Mucosa of gallbladder (tissue), 1 donor: ENCODE measurements at places on chromosomes 16 and 17. TPM values are rescaled to one million over a fixed set of nuclear protein-coding genes. Genes with fewer than 3 reads are reported as not detected.

GRCh38 chr17:4956493-4957061 lies 5.7 kb downstream of the ENO3 start:
- no peak for DNase-seq

DNA sequence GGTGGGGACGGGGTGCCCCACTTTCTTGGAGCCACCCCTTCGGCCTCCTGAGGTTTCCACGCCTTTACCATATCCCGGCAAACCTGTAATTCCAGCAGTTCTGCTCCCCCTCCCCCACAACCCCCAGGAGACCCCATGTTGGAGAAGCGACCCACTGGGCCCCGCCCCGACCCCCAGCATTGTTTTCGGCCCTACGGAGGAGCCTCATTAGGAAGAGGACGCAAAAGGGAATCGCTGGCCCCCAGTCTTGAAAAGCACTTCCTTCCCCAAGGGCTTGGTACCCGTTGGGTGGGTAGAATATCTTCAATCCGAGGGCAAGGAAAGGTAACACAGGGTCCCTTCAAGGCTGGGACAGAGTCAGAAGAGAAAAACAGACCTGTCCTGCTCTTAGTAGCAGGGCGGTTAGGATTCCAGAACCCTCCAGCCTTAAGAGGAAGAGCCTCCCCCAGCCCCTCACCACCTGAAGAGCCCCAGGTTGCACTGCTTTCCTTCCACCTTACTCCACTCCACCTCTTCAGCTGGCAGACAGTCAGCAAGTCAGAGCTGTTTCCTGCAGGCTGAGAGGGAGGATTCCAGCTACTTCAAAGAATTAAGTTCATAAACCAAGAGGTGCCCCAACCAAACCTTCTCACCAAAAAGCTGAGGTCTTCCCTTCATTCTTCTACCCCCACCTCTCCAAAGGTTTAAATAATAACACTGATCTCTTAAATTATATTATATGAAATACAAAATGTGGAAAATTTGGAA lies 803 bp upstream of the TLCD2 start:
- no peak for DNase-seq

GRCh38 chr16:52456368-52456767 lies 90.6 kb downstream of the TOX3 start:
- no peak for DNase-seq

DNA sequence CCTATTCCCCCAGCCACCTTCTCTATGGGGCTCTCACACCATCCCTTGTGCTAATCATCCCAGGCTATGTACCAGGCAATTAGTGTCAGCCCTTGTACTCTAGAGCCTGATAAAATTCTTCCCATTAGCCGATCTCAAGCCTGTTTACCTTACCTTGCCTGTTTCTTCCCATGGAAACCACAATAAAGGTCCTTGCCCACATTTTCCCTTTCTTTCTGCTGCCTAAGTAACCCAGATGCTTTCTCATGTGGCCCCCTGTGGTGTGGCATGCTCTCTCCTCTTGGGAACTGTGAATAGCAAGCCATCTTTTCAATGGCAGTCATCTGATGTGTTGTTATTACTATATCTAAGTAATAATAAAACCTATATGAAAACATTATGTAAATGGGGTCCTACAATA lies 265.8 kb upstream of the ELAC2 start:
- no peak for DNase-seq

- DNase-seq = no peak
Measured at GRCh38 chr17:8821446-8822105, 22.4 kb upstream of the MFSD6L start.

GRCh38 chr16:9061358-9061813 lies 30.1 kb upstream of the HAPSTR1 start:
- DNase-seq = peak; percentile 13

GRCh38 chr16:73912281-73912680 lies 384.3 kb upstream of the PSMD7 start:
- DNase-seq = no peak

DNA sequence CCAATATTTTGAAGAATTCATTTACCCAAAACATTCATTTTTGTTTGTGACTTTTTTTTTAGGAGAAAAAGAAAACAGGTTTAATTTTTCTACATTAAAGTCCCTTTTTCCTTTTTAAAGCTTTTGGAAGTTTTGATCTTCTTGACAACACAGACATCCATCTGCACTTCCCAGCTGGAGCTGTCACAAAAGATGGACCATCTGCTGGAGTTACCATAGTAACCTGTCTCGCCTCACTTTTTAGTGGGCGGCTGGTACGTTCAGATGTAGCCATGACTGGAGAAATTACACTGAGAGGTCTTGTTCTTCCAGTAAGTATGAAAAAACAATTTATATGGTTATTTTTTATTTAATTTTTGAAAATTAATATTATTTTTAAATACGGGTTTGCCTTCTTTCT lies 37.2 kb downstream of the SIAH1 start:
- DNase-seq = no peak

GRCh38 chr17:11239379-11239970 lies 1.5 kb upstream of the SHISA6 start:
- no peak for DNase-seq

DNA sequence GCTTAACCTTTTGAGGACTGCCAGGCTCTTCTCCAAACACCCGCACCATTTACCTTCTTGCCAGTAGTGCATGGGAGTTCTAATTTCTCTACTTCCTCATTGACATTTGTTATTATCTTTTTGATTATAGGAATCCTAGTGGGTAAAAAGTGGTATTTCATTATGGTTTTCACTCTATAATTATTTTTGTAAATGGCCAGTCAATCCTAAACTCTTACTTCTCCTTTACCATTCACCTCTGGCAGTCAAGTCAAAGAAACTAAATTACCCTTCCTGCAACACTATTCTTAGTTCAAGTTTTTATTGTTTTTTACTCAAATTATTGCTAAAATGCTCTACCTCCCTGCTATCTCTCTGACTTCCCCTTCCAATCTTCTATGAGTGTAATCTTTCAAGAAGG lies 29.8 kb upstream of the ANKFY1 start:
- no peak for DNase-seq

DNA sequence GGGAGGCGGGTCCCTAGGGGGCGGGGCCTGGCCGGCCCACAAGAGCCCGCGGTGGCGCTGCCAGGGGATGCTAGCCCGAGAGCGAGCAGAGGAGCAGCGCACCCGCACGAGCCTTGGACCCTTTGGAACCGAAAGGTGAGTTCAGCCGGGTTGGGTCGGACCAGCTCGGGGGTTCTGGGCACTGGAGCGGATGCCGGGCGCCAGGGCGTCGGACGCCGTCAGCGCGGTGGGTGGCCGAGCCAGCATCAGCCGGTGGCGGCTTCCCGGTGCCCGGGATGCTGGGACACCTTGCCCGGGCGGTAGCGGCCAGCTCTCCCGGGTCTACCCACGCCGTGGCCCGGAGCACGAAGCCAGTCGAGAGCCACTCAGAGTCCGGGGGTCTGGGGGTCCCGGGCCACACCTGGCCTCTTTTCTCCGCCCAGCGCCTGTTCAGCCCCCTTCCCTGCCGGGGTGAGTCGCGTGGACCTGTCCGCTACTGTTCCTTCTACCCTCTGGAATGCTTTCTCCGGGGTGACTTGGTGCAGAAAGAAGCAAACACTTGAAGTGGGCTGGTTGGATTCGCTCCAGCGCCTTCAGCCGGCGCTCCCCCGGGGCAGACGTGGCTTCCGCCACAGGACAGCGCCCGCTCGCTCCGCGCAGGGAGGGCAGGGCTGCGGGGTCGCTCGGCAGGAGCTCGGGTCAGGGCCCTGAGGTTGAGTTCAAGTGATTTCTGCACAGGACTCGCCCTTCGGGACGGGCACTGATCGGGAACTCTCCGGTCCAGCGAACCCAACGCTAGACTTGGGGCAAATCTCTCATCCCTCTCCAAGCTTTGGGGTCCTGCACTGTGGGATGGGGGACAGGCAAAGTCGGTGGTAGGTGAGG lies at the start of gene SCNN1G:
Gene SCNN1G, plus strand, starts transcription at position 67 of the 864 bp plus-strand sequence. CDS start 3,527 bp downstream, outside the sequence.
- no peak for DNase-seq

GRCh38 chr16:59634004-59634579 lies 900.0 kb upstream of the GOT2 start:
- DNase-seq = no peak

DNA sequence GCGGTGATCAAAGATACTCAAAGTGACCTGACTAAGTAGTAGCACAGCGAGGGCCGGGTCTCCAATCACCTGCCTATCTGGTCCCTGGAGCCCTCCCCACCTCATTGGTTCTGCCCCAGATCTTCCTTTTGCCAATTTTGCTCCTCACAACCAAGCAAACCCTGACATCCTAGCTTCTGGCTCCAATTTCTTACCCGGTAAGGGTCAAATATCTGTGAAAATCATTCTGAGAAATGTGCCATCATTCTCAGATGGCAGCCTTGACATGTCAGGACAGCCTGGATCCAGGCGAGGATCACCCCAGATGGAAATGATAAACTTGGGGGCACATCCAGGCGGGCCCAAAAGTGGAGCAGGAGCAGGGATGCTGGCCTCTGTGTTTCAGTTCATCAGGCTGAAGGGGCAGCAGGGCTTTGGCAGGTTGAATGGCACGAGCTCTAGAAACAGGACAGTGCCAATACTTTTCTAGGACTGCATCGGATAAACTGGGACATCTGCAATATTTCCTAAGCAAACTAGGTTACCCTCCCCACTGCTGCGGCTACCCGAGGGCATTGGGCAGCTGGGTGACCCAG lies 83.9 kb downstream of the SHISA6 start:
- no peak for DNase-seq

GRCh38 chr16:86625821-86626220 lies 47.5 kb downstream of the FOXL1 start:
- DNase-seq = no peak

DNA sequence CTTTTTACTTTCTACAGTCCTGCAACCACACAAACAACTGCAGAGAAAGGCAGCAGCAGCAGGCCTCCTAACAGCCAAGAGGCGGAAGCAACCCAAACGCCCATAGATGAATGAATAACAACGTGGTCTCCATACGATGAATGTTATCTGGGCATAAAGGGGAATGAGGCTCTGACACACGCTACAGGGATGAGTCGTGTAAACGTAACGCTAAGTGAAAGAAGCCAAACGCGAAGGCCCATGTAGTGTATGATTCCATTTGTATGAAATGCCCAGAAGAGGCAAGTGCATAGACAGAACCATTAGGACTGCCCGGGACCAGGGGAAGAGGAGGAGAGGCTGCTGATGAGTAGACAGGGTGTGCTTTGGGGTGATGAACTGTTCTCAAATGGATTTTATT lies 94.8 kb upstream of the DNAH17 start:
- DNase-seq = no peak

The STH gene
- not detected for total RNA-seq

The CA5A gene
- 0.14 TPM for total RNA-seq

The LPO gene
- not detected for total RNA-seq

The SLFN11 gene
- total RNA-seq = 12.3 TPM

The PTX4 gene
- total RNA-seq = 0.14 TPM
